Transverse colon (tissue), 4 donors: ENCODE measurements at places on chromosomes 5 and 9.

- no peak for DNase-seq
These were observed 3.8 kb downstream of the ZNF622 start for GRCh38 chr5:16461782-16462181.

- no peak for DNase-seq
These were observed 184.0 kb downstream of the CNTLN start for GRCh38 chr9:17318821-17319320.

DNA sequence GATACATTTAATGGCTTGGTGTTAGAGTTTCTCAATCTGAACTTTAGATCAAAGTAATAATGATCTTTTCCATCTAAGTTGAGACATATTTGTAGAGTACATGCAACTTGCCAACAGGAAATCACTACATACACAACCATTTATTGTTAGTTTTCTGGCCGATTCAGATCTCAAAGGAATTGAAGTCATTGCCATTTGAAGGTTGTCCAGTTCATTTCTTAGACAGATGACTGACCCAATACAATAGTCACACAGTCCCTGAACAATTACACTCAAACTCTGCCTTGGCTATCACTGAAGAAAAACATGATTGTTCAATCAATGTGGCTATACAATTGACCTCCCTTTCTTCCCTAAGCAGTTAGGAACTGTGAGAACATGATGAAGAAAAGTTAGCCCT, 753.2 kb upstream of the RIOK2 start:
- no peak for DNase-seq

DNA sequence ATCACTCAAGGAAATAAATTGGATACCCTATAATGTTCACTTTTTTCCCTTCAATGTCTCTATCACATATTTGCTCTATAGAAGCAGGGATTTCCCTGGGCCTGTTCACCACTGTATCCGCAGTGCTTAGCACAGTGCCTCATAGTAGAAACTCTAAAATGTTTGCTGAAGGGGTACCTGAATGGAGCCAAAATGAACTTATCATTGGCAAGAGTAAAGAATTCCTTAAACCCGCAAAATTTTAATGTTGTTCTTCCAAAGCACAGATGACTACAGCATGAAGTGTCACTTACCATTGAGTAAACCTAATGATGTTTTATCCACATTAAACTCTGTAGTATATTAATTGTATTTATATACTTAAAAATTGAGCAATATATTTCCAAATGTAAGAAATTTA, 96.1 kb downstream of the JAKMIP2 start:
- no peak for DNase-seq

DNA sequence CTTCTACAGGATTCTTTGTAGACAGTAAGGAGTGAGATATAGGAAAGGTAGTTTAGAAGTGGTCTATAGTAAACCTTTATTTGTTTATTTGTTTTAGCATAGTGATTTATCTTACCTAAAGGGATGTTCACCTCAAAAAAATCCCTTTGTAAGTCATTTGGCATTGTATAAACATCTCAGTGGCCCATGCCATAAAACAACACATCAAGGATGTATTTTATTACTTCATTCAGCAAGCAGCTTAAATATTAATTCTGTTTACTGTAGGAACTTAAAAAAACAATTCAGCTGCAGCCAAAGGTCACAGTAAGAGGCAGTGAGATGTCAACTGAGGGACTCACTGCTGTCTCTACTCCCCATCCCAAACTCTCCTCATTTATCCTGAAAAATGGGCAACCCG, 452.7 kb downstream of the HINT1 start:
- no peak for DNase-seq

GRCh38 chr5:127153031-127153430, 79.7 kb upstream of the C5orf63 start:
- DNase-seq = no peak

DNA sequence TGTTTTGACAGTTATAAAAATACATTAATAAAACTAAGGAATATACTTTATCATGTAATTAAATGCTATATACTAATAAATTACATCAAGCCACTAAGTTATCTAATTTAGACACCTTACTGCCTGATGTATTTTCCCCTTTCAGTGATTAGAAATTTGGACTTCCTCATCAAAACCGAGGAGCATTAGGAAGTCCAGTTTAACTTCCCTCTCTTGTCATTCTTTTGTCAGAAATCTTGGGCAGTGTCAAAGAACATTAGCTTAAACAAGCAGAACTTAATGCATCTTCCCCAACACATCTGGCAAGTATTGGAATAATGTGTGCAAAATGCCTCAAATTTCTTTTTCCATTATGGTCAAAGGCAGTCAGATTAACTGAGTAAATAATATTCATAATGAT, 81.6 kb downstream of the PLPP1 start:
- no peak for DNase-seq
